ENCODE measurements at places on chromosomes 6 and 20. TPM values are rescaled to one million over a fixed set of nuclear protein-coding genes. Genes with fewer than 3 reads are reported as not detected.

GRCh38 chr6:158439255-158439654 lies 120.6 kb upstream of the TMEM181 start:
- no peak for ATAC-seq

DNA sequence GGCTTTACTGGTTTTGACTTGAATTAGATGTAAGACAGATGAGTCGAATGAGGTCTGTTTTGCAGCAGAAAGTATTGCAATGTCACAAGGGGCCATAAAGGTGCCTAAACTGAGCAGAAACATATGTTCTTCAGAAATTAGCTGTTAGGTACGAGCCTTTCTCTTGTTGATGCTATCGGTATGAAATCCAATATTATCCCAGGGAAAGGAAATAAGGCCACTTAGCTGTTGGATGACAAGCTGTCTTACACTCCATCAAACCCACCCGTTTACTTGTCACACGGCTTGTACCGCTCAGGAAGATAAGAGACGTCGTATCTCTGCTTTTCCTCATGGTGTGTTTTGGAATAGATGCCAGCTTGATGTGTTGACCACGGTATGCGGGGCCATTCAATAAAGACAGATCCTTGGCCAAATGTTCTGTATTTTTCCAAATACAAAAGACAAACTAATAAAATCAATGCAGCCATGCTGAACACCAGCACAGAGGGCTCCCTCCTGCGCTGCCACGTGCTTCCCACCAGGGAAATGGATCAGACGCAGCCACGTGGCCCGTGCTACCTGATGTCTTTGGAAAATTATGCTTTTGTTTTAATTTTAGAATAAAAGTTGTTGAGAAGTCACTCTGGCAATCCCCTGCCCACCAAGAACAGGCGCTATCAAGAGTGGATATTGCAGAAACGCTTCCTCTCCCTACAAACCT lies 255.9 kb upstream of the SULF2 start:
- ATAC-seq = no peak

- ATAC-seq = no peak
Measured at GRCh38 chr6:167416676-167417430, 92.0 kb downstream of the TTLL2 start.

SMPDL3A gene
- 9.2 TPM for total RNA-seq

DPPA5 gene
- total RNA-seq = not detected

DNA sequence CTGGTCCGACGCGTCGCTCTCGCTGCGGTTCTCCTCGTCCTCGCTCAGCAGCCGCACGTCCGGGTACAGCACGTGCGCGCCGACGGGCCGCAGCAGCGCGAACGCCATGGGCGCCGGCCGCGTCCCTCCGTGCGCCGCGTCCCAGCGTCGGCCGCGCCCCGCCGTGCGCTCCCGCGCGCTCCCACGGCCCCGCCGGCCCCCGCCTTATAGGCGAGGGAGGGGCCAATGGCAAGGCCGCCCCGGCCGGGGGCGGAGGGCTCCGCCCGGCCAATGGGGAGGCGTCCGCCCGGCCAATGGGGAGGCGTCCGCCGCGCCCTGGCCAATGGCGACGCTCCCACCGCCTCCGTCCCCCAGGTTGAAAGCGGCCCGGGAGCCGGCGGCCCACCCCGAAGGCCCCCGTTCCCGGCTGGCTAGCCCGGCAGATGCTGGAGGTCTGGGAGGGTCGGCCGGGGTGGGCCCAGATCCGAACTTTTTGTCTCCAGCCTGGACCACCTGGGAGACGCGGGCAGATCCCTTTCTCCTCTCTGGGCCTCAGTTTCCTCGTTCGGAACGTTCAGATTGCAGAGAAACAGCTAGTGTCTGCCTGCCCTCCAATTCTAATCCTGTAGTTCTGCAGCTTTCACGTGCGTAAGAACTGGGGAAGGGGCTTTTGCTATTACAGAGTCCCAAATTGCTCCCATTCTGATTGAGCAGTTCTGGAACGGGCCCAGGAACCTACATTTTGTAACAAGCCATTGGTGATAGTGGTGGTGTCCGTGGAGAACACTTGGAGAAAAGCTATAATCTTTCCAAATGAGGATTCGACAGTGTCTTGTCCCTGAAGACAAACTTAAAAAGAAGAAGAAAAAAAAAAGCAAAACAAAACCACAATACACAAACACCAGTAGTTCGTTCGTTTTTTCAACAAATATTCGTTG lies at the start of gene TCF15:
Gene TCF15, minus strand, starts transcription at position 180 of the 917 bp plus-strand sequence. Its CDS starts 72 bp downstream, at position 108.
- ATAC-seq = peak; percentile 61

DNA sequence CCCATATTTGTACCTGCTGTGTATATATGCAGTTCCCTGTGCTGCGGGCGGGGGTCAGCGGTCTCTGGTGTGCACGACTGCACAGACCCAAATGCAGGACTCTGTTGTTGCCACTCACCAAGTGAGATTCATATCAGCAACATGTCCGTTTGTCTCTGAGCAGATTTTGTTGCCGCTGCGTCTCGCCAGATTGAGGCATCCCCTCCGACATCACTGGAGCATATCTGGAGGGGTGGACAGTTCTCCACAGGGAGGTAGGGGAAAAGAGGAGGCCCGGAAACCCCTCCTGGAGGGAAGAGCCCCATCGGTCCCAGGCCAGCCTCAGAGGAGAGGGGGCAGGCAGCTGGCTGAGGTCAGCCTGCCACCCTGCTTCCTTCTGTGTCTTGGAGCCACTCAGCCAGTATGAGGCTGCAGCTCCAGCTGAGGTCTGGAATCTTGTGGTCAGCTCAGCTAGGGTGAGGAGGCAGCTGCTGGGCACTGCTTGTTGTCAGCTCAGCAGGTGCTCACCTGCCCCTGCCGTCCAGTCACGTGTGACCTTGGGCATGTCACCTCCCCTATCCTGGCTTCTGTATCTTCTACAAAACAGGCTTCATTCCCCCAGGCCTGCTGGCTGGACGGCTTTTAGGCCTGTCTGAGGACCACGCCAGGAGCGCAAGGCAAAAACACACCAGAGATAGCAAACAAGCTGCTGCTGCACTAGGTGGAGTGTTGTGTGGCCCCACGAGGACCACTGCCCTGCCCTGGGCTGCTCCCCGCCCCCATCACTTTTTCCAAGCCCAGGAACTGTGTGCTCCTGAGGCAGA lies 47.1 kb downstream of the HNF4A start:
- no peak for ATAC-seq
